Inflammatory macrophage treated with lipopolysaccharide for 4 hours (primary cell): ENCODE measurements at places on chromosomes 3 and 15.

GRCh38 chr15:92017882-92018534 is 164.5 kb downstream of the SLCO3A1 start:
- DNase-seq = no peak

GRCh38 chr3:148748283-148748682 is 50.6 kb downstream of the AGTR1 start:
- no peak for DNase-seq

GRCh38 chr15:65902373-65902772 is 33.1 kb downstream of the RAB11A start:
- peak; percentile 92 for DNase-seq

GRCh38 chr3:137294839-137295238 is 337.1 kb downstream of the IL20RB start:
- no peak for DNase-seq

DNA sequence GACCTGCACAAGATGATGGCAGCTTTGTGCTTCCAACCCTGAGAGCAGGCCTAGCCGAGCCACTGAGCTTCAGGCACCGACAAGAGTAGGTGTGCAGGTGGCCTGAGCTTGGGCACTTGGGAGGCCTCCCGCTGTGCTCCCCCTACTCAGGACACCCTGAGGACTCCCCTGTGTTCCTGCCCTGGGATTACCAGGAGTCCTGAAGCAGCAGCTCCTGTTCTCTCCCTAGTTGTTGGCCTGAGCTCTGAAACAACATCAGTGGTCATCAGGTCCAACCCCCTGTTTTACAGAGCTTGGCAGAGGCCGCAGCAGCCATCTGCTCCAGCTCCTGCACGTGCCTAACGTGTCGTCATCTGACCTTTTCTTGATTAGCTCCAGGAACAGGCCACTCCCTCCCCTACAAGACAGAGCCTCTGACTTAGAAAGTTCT is 8.0 kb upstream of the MESP2 start:
- DNase-seq = no peak

DNA sequence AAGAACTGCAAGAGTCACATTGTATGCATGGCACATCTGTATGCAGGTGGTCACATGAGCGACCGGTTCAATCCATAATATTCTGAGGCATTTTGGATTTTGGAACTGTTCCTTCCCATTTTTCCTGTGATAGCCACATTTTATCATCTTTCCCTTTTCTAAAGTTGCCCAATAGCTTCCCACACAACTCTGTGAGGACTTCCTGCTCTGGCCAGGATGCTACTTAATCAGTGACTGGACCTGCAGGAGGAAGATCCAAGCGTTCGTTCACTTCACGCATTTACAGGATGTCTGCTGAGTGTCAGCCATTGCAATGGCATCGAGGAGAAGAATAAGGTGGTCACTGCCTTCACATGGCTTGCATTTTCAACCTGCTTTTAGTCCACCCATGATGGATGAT is 9.8 kb downstream of the KLHL6 start:
- DNase-seq = peak; percentile 60

DNA sequence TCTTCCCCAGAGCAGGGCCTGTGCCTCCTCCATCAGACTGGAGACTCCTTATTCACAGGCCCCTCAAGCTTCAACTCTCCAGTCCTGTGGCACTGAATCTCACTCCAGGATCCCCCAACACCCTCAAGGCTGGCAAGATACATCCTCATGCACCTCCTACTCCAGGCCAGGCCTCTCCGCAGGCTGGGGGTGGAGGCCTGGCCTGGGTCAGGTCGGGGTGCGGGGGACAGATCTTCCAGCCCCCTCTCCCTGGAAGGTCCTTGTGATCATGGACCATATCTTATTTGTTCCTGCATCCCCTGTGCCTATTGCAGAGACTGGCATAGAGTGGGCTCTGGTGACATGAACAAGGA is 147.3 kb downstream of the SMAD6 start:
- no peak for DNase-seq

DNA sequence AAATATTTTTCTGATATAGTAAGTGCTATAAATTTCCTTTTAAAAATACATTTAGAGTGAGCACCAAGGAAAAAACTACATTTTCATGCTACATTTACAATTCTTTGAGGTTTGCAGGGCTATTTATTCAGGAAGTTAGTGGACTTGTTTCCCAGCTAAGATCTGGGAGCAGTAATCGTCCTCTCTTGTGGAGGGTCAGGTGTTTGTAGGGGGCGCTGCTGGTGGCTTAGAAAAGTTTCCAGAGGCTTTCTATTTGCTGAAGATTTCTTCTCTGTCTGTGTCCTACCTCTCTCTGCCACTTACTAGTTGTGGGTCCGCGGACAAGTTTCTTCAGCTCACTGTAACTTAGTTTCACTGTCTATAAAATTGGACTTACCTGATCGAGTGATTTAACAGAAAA is 163.9 kb downstream of the PEX5L start:
- no peak for DNase-seq

DNA sequence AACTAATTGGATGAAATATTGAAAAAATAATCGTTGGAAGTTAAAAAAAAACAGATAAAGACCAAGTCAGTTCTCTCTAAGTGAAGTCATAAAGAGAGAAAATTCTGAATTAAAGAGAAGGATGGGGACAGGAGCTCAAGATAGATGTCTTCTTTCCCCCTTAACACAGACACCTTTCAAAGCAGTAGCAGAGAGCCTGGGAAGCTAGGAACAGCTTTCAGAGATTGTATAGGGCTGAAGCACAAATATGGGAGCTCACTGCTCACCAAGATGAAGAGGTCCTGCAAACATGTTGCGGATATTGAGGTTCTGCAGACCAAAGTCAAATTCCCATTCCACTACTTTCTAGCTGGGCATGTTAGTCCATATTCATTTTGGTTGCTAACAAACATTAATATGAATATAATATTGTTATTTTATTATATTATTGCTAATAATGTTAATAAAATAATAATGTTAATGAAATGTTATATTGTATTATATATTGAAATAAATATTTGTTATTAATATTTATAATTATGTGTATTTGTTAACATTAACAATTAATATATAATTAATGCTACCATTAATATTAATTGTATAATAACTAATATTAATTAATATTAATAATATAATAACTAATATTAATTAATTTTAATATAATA is 319.1 kb downstream of the OXSM start:
- no peak for DNase-seq

DNA sequence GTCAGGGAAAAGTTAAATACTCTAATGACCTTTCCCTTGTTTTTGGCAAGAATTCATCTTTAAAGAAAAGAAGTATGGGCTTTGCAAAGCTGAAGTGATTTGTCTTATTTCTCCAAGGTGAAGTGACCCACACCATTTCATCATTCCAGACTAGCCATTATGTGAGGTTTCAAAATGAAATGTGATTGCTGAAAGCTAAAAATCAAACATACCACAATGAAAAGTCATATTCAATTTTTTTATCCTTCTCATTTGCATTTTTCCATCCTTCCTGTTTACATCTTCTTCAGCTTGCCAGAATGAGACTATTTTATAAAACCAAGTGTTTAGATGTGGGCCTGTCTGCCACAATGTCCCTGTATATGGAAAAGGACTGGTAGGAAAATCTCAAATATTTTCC is 142.3 kb upstream of the STRIT1 start:
- DNase-seq = no peak

- no peak for DNase-seq
Observed at GRCh38 chr3:150140614-150141321, 170.1 kb upstream of the PFN2 start.

- DNase-seq = no peak
Observed at GRCh38 chr3:176906046-176906905, 291.0 kb downstream of the TBL1XR1 start.
